Stimulated activated CD8-positive, alpha-beta memory T cell treated with anti-CD3 and anti-CD28 coated beads, Interleukin-15, amount 100 ng/mL, for 48 hours (primary cell): ENCODE measurements at places on chromosomes 3 and 15.

GRCh38 chr15:62407216-62407615 lies 242.1 kb upstream of the C2CD4B start:
- DNase-seq = no peak

GRCh38 chr3:145952536-145952935 lies 208.4 kb downstream of the PLOD2 start:
- DNase-seq = no peak

- DNase-seq = no peak
Measured at GRCh38 chr3:113219605-113220300, 8.4 kb downstream of the BOC start.

DNA sequence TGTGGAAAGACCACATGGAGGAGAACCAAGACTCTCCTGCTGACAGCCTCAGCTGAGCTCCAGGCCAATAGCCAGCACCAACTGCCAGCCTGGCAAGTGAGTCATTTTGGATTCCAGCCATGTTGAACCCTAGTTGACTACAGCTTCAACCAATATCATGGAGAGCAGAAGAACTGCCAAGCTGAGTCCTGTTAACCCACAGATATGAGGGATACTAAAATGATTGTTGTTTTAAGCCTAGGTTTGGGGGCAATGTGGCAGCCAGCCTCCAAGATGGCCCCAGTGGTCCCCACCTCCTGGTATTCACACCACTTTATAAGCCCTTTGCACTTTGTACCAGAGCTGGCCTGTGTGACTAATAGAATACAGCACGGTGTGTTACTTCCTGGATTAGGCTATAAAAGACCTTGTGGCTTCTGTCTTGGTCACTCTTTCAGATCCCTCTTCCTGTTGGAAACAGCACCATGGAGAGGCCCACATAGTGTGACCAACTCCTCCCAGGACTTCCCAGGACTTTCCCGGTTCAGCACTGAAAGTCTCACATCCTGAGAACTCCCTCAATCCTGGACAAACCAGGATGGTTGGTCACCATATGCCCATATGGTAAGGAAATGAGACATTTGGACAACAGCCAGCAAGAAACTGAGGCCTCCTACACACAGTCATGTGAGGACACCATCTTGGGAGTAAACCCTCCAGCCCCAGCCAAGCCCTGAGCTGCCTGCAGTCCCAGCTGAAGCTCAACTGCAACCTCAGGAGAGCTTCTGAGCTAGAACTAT lies 32.4 kb upstream of the CDV3 start:
- no peak for DNase-seq

GRCh38 chr15:74383695-74384565 lies 16.5 kb upstream of the CYP11A1 start:
- DNase-seq = peak; percentile 75

DNA sequence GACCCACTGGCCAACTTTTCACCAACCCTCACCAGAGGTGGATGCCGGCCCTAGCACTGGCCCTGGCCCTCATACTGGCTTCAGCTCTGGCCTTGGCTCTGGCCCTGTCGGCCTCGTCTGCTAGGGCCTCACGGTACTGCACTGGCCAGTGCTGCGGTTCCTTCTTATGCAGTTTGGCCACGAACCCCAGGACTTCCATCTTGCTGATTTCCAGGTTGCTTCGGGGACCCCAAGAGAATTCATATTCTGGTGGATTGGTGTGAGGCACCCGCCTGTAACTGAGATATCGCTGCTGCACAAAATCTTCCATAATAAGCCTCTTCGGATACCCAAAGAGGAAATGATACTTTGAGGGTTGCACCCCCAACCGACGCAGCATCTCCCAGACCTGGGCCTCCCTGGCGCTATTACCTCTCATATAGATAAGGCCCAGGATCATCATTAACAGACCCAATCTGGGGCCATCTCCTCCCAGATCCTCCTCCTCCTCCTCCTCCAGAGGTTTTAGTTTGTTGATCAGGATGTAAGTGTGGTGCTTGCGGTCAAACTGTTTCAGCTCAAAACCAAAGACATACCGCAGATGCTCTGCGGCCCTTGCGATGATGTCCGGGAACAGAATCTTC lies 883 bp downstream of the MAGEF1 start:
- peak; percentile 8 for DNase-seq

- DNase-seq = no peak
Measured at GRCh38 chr3:1766384-1766783, 332.3 kb upstream of the CNTN4 start.

GRCh38 chr3:172543419-172543818 lies 20.2 kb upstream of the TNFSF10 start:
- no peak for DNase-seq
